IPS DF 19.7 (cell line): ENCODE measurements at places on chromosomes 3 and 15.

GRCh38 chr15:94586099-94586498 lies 354.7 kb downstream of the MCTP2 start:
- no peak for DNase-seq

DNA sequence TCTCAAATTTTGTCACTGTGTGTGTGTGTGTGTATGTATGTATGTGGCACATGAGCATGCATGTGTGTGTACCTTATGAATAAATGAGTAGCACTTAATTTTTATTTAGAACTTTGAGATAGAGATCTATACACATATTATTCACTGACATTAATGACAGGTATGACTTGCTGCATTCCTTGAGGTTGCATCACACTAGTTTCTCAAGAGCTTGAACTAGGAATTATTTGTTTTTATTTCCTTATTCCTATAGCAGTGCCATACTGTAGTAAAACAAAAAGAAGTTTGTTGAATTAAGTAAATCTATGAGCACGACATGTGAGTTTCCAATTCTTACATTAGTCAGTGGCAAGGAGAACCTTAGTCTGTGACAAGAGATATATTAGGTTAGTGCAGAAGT lies 943.9 kb downstream of the ROBO1 start:
- no peak for DNase-seq

GRCh38 chr15:48040166-48040817 lies 80.5 kb upstream of the SLC24A5 start:
- no peak for DNase-seq

GRCh38 chr3:31695280-31696008 lies 162.7 kb downstream of the STT3B start:
- DNase-seq = no peak

GRCh38 chr15:80478075-80478474 lies 73.9 kb downstream of the ARNT2 start:
- no peak for DNase-seq
